Ureter (tissue), 1 donor: ENCODE measurements at places on chromosomes 2 and 18.

GRCh38 chr2:217066510-217067270, 206.8 kb upstream of the TNP1 start:
- DNase-seq = no peak

GRCh38 chr18:61992285-61992684, 99.5 kb upstream of the RNF152 start:
- DNase-seq = no peak

GRCh38 chr18:1906421-1906820, 664.9 kb downstream of the METTL4 start:
- DNase-seq = no peak

GRCh38 chr2:177548636-177549035, 156.1 kb downstream of the AGPS start:
- no peak for DNase-seq

DNA sequence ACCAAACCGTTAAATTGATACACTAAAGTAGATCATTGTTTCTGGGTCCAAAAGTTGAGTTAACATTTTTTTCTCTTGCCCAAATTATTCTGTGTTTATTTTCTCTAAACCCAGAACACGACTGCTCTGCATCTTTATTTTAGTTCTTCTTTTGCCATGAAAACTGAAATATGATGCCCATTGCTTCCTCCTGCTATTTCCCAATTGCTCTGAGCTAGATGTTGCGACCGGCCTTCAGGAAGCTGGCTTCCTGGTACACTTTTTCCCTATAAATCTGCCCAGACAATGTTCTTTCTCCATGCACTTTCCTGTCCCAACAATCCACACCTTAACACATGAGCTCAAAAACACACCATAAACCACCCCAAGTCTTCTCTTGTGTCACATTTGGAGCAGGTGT, 501.4 kb downstream of the FBXO15 start:
- DNase-seq = no peak

DNA sequence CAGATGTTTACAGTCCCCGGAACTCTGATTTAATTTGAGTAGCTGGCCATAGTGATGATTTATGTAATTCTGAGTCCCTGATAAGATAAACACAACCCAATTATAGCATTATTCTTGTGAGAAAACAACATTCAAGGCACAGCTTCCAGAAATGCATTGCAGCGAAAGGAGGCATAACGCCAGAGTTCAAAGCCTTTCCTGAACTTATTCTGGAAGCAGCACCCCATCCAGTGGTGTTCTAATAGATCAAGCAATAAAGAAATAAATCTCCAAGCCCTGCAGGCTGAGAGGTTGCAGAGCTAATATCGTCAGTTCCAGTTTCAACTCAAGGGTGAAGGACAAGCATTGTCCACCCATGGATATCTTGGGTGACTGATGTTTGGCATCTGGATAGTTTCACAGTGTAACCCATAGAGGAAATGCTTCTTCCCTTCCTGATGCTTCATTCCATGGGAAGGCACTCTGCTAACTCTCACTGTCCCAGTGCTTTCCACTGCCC, 18.8 kb downstream of the CDH2 start:
- DNase-seq = no peak

GRCh38 chr2:5898667-5899066, 206.5 kb downstream of the SOX11 start:
- no peak for DNase-seq

DNA sequence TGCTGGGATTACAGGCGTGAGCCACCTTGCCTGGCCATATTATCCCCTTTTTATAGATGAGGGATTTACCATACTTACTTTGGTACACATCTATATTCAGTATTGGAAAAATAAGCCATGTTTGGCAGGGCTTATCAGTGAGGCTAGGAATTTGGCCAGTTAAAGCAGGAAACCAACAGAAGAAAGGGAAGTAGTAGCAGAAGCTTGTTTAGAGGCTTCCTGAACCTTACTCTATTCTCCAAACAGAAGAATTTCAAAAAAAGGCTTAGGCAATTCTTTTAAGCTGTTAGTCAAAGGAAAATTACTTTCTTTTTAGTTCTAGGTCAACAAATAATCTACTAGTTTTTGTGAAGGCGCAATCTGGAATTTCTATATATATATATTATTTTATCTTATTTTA, 3.2 kb upstream of the GLS start:
- DNase-seq = no peak

- DNase-seq = no peak
Measured at GRCh38 chr2:39772812-39773152, 6.3 kb downstream of the THUMPD2 start.

DNA sequence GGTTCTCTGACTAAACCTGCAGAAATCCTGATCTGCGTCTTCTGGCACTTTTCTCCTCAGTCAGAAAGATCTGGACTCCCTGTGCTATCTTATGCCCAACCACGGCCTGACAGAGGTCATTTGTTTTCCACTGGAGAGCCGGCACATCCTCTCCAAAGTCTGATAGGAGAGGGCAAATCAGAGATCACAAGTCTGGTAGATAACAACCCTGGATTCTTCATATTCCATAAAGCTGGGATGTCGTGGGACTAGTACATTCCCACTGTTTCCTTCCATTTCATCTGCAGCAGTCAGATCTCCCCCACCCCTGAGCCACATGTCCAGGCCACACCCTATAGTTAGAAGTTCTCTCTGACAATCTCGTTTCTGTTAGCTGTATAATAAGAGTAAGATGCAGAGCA, 157.0 kb downstream of the MGAT5 start:
- no peak for DNase-seq

DNA sequence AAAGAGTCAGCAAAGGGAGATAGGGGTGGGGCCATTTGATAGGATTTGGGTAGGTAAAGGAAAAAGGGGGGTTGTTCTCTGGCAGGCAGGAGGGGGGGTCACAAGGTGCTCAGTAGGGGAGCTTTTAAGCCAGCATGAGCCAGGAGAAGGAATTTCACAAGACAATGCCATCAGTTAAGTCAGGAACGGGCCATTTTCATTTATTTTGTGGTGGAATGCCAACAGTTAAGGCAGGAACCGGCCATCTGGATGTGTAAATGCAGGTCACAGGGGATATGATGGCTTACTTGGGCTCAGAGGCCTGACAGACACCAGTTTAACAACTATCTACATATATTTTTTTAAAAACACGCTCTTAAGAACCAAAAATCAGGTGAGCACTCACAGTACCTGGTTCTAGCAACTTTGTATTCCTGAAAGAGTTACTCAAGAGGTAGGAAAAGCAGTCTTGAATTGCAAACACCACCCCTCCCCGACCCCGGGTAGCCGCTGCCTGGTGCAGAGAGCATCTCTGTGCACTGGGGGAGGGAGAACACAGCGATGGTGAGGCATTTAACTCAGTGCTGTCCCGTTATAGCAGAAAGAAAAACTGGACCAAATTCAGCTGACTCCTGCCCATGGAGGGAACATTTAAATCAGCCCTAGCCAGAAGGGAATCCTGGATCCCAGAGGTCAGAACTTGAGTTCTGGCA, 414.5 kb upstream of the KLHL29 start:
- no peak for DNase-seq

DNA sequence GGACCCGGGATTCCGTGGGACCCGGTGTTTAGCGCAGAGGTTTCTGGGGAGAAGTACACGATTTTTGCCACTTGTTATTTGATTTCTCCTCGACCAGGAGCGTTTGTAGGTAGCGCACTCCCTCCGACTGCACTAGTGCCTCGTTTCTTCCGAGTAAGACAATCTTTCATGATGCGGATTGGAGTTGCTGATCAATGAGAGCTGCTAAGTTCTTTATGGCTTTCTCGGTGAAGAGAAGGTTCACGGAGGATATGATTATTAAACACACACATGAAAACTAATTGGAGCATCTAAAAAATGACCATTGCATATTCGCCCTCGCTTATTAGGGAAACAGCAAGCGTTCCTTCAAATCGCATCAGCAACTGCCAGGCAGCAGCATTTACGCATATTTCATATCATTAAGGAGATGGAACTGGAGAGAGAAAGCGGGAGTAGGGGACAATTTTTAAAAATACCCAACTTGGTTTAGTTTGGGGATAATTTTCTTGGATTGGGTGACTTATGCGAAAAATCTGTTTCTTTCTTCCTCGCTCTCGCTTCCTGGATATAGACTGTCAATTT, 616 bp downstream of the EML6 start:
- no peak for DNase-seq

- no peak for DNase-seq
Measured at GRCh38 chr2:99555404-99555803, 65.6 kb upstream of the REV1 start.

DNA sequence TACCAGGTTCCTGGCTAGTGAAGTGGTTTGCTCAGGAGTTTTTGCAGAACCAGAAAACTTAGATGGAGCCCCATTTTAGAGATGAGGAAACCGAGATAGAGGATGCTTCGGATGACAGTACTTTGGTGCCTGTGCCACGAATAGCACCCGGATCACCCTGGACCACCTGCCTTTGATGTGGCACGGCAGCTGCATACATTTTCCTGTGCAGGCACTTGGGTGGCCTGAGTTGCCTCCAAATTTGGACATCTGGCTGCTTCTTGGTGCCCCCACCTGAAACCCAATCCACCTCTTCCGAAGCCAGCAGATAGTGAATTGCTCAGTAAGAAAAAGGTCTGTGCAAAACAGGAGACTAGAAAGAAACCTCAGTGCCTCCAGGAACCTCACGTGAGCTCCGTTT, 140.6 kb upstream of the ID2 start:
- DNase-seq = no peak

DNA sequence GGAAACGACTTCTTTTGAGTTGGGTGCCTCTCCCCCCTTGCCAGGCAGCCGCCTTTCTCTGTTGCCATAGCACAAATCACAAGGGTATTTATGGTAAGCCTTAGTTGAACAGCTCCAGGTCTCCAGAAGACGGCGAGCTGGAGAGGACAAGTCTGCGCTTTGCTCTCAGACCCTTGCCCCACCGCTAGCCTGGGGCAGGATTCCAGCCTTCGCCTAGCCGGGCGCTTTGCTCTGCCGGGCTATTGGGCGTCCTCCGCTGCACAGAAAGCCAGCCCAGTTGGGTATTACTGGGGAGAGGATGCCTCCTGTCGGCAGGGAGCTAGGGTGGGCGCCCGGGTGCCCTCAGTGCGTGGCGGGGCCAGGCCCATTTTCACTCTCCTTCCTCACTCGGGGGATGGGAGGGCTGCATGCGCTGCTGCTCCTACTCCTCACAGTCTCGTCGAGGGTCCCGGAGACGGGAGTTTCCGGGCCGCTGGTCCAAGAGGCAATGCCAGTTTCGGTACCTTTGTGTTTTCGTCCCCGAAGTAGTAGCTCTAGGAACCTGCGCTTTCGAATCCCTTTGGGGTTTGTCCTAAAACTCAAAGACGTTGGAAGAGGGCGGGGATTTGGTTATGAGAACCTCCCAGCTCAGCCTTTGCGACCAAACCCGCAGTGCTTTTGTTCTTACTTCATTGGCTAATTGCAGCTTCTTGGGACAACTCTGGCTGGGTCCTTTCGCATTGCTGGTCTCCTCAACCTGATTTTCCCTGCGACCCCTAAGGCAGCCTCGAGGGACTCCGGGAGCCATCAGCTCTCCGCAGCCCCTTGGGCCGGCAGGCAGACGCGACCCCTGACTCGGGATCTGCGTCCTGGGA, 3.6 kb upstream of the DLX2 start:
- DNase-seq = no peak

DNA sequence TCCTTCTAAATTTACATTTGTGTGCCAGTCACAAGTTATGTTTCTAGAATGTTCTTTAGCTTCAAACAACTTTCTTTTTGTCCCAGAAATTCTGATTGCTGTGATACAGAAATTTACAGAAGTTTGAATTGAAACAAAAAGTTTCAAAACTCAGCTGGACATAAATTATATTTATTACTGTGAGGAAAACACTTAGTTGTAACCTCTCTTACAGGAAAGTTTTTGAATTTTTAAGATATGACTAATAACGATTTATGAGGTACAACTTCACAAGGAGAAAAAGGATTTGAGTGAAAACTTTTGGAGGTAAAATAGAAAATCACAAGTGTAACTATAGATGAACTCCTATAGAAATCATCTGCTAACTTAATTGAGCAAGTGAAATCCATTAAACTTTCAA, 205.3 kb downstream of the TMEM247 start:
- no peak for DNase-seq

GRCh38 chr18:48878471-48878870, 72.3 kb downstream of the SMAD7 start:
- DNase-seq = no peak

GRCh38 chr2:8876628-8877027, 39.2 kb upstream of the KIDINS220 start:
- no peak for DNase-seq

DNA sequence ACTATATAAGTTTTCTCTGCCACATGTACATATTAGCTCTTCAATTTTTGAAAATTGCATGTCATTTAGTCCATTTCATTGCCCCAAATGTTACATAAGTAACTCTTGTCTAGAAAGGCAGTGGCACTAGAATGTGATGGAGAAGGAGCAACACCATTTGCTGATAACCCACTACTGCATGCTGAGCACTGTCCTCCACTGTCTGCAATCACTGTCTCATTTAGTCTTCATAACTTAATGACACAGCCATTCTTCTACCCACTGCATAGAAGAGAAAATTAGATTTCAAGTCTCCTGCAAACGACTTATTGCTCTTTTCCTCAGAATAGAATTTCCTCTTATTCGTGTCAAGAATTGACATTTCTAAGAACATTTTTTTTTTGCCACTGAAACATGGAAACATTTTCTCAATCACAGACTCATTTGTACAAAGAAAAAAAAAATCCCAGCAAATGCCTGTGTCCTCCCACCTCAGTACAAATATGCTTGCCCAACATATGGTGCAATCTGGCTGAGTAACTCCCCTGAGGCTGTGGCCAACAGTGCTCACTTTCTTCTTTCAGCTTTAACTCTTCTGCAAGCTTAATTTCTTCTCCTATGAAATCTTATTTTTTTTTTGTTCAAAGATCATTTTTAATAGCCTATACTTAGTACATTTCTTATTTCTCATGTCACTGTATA, 768.6 kb upstream of the HS6ST1 start:
- no peak for DNase-seq

DNA sequence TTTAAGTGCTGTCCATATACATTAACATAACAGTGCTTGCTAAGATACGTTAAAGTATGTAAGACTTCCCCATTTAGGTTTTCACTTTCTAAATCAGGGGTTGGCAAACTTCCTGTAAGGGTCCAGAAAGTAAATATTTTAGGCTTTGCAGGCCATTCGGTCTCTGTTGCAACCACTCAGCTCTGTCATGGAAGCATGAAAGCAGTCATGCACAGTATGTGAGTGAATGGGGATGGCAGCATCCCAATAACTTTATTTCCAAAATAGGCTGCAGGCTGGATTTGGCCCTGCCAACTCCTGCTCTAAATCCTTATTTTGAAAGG, 128.7 kb downstream of the PLA2R1 start:
- no peak for DNase-seq

GRCh38 chr2:34848691-34849090, 1249.6 kb upstream of the FAM98A start:
- DNase-seq = no peak

DNA sequence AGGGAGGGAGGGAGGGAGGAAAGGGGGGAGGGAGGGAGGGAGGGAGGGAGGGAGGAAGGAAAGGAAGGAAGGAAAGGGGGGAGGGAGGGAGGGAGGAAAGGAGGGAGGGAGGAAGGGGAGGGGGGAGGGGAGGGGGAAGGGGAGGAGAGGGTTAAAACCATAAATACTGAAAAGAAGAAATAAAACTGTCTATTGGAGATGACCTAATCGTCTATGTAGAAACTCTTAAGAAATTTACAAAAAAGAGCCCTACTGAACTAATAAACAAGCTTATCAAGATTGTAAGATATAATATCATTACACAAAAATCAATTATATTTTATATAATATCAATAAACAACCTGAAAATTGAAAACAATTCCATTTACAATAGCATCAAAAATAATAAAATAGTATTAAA, 32.3 kb upstream of the CTDP1 start:
- no peak for DNase-seq
